ENCODE measurements at places on chromosomes 5 and 9.

- DNase-seq, result no peak
These were observed 2.4 kb downstream of the GIN1 start for GRCh38 chr5:103117471-103117991.

- no peak for DNase-seq
These were observed 42.4 kb downstream of the HOMER1 start for GRCh38 chr5:79471556-79471955.

DNA sequence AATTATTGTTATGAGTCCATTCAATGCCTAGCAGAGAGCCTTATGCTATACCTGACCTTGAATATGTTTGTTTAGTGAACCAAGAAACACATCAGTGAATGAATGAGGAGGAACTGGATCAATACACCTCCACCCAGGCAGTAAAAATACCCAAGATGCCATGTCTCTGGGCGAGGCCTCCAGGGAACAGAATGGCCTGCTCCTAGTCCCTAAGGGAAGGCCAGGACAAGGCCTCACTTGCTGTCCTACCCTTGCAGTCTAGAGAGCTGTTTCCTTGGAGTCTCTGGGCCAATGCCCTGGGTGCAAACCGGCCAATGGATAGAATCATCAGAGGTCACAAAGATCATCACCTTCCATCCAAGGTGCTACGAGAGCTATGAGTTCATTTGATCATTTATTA, 26.1 kb downstream of the TNIP1 start:
- no peak for DNase-seq

GRCh38 chr9:93451849-93452709, 594 bp downstream of the FAM120A start:
- no peak for DNase-seq

DNA sequence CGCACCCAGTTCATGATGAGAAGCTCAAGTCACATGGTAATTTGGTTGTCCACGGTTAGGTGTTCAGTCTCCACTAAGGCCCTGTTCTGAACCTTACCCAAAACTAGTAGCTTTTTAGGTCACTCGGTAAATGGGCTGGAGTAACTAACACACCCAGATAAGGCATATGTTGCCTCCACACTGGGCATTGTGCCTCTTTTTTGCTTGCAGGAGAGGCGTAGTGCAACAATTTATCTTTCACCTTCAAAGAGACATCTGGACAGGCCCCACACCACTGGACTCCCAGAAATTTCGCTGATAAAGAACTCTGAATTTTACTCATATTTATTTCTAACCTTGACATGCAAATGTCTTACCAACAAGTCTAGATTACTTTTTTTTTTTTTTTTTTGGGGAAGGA, 16.8 kb upstream of the PTGES start:
- DNase-seq, result no peak

DNA sequence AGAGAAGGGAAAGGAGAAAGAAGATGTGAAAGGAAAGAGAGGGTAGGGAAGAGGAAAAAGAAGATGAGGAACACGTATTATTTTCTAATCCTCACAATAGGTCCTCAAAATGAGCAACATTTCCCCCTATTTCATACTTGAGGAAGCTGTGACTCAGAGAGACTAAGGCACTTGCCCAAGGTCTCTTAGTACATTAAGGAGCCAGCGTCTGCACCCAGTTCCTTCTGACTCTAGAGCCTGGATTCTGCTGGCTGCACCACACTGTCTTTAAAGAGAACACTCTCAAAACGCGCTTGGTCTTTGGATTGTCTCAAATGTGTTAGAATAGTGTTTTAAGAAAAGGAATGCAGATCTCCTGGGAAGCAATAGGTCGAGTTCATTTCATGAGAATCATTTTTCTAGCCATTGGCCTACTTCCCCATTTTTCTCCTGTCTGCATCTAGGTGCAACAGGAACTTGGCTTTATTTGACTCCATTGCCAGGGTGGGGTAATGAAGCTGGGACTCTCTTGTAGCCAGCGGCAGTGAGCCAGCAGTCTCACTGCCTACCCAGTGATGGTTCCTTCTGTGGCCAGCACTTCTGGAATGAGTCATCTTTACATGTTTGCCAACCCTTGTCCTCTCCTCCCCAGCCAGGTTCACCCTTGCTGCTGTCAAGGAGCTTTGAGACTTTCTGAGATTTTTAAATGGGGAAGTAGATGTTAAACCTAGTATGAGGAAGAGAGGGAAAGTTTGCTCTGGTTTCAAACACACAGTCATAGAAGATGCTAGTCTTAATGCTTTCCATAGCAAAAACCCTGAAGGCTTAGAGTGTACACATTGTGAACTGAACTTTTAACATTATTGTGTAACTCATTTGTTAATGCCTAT, 82.7 kb downstream of the DOCK8 start:
- DNase-seq, result peak; percentile 97

DNA sequence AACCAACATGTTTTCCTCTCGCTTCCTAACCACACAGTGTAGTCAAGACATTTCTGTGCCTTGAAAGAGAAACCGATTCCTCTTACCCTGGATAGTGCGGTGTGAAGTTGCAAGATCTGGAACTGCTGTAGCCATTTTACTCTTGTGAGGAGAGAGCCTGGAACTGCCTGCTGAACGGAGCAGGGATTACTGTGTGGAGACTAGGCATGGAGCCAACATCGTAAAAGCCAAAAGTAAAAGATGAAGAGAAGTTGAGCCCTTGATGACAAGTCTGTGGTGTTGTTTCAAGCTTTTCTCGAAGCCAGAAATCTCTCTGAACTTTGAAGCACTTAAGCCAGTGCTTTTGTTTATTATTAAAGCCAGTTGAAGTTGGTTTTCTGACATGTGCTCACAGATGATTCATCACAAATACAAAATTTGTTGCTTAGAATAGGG, 110.1 kb upstream of the GRIN3A start:
- DNase-seq, result no peak

DNA sequence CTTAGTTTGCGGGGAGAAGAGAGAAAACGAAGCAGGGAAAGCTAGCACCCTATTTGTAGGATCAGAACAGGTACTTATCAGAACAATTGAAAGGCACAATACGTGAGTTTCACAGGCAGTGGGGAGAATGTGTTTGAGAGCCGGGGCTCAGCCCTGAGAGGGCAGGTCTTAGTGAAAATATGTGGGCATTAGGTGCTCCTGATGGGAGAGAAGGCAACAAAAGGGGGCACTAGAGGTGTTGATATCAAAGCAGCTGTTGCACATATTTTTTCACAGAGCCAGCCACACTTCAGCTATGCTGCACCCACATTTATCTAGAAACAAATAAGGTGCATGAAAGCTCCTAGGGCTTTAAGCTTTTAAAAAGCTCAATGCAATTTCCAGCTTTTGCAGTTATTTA, 99.7 kb upstream of the MAN2A1 start:
- peak; percentile 1 for DNase-seq

DNA sequence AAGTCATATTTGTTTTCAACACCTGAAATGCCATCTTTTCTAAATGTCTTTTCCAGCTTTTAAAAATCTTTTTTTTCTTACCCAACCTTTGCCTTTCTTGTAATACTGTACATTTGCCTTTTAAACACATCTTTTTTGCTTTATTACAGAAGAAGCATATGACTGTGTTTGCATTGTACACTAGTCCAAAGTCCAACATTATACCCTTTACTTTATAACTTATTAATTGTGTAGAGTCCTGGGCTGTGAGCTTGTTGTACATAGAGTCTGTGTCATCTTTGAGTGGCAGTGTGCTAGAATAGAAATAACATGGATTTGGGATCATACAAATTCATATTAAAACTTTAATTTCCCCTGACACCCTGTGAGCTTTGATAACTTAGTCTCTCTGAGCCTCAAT, 23.7 kb downstream of the CWC27 start:
- DNase-seq, result no peak

DNA sequence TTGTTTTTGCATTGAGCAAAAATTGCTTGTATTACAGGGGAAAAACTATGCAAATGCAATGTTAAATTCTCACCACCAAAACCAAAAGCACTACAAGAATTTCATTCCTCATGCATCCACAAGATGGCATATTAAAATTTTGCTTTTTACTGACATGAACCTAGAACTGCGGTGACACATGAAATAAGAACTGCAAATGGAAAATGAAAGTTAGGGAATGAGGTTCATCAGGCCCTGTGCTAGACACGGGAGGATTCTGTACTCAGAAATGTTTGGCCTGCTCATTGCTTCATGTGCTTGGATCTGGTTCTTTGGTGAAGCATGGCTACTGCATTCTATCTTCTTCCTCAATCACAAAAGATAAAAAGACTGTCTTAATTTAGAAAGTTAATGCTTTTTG, 9.1 kb upstream of the RFK start:
- DNase-seq, result peak; percentile 86

Data from AML-193 (cell line).